ENCODE measurements at places on chromosomes 3 and 15.

DNA sequence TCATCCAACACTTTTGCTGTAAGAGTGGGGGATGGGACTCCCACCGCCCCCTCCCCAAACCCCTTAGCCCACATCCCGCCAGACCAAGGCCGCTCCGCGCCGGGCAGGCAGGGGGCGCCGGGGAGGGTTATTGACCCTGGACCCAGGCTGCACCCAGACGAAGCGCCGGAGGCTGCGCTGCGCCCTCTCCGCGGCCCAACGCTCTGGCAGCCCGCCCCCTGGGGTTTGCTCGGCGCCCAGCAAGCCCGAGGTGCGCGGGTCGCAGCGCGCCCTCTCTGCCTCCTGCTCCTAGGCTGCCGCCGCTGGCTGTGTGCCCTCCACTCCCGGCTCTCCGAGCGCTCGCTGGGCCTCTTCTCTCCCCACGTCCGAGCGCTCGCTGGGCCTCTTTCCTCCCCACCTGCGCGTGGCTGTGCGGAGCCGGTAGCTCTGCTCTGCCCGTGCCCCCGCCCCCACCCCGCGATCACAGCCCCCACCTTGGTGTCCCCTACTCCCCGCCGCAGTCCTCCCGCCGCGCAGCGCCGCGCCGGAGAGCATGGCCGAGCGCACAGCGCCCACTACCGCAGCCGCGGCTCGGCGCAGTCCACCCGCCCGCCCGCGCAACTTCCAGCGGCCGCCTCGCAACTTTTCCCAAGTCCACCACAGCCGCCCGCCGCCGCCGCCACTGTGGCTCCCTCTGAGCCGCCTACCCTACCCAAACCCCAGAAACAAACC, 1.2 kb downstream of the MECOM start:
- DNase-seq = peak; percentile 56

GRCh38 chr3:99767291-99767690, 50.4 kb upstream of the CMSS1 start:
- DNase-seq = no peak

GRCh38 chr3:17645074-17645698, 97.2 kb downstream of the TBC1D5 start:
- peak; percentile 86 for DNase-seq

- DNase-seq = peak; percentile 73
Observed at GRCh38 chr15:42137461-42138261, 18.8 kb downstream of the PLA2G4F start.

- no peak for DNase-seq
Observed at GRCh38 chr3:174332391-174332790, 526.7 kb upstream of the NAALADL2 start.

DNA sequence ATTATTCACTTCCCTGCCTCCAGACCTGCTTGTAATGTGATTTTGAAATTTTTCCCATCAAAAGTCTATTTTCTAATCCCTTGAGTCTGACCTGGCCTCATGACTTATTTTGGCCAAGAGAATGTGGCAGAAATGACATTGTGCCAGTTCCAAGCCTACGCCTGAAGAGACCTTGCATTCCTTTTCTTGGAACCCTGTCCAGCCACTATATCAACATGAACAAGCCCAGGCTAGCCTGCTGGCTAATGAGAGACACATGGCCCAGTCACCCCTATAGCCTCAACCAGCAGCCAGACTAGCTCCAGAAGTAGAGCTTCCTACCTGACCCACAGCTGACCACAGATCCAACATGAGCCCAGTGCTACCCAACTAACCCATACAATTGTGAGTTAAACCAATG, 121.1 kb upstream of the ACP3 start:
- no peak for DNase-seq

- no peak for DNase-seq
Observed at GRCh38 chr3:74420538-74421124, 193.8 kb downstream of the CNTN3 start.

- no peak for DNase-seq
Observed at GRCh38 chr15:25763954-25764353, 99.2 kb downstream of the ATP10A start.

DNA sequence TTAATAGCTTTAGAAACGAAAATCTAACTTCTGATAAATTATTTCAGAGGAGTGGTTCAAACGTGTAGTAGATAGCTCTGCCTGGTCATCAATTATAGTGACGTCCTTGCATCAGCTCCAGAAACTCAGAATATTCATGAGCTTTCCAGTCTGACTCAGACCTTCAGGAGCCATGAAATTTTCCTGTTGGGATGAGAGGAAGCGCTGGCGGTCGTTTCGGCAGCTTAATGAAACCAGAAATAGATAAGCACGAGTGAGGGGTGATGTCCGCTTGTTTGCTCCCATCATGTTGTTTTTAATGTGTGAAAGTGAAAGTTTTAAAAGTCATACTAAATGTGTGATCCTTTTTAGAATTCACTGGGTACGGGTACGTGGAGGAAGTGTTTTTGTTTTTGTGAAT, 141.1 kb downstream of the PGPEP1L start:
- peak; percentile 62 for DNase-seq

DNA sequence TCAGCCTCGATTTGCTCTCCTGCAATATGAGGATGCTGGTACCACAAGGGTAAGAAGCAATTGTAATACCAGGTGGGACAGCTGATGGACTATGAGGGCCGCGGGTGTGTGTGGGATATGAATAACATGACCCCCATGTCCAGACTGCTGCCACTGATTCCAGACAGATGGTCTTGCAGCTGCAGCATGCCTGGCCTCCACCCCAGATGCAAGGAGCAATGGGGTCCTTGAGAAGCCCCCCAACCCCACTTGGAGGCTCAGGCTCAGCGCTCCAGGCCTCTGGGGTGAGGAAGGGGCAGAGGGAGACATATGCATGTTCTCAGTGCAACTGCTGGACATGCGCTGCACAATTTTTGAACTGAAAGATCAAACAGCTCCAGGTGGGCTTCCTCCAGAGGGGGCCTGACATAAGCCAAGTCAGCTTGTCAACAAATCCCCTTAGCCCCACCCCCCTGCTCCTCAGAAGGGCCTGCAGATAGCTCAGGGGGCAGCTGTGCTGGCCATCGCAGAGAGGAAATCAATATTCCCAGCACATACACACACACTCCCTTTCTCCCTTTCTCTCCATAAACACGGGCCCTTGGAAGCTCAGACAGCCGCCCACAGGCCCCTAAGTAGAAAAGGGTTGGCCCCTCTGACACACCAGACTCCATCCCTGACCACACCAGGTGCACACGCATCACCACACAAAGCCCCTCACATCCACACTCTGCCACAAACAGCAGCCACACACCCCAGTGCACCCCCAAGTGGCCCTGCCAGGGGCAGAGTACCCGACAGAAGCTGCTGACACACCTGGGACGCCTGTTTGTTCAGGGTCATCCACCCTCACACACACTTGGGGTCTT, 107.0 kb downstream of the IQSEC1 start:
- no peak for DNase-seq

DNA sequence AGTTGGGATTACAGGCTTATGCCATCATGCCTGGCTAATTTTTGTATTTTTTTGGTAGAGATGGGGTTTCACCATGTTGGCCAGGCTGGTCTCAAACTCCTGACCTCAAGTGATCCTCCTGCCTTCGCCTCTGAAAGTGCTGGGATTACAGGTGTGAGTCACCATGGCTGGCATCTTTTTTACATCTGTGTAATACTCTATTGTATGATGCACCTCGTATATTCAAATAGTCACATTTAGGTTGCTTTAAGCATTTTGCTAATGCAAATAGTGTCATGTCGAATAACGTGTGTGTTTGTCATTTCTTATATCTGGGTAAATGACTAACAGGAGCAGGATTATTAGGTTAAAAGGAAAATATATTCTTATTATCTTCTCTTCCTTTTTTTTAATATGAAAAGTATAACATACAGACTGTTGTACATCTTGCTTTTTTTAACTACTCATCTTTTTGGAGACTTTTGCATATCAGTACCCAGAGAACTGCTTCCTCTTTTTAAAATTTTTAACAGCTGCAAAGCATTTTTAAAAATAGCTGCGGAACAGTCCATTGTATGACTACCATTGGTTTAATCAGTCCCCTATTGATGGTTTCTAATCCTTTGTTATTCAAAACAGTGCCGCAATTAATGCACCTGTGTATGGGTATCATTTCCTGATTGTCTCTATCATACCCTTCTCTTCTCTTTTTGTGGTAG, 13.4 kb downstream of the SCAMP5 start:
- no peak for DNase-seq

GRCh38 chr15:38398134-38398533, 55.8 kb upstream of the FAM98B start:
- DNase-seq = peak; percentile 94

DNA sequence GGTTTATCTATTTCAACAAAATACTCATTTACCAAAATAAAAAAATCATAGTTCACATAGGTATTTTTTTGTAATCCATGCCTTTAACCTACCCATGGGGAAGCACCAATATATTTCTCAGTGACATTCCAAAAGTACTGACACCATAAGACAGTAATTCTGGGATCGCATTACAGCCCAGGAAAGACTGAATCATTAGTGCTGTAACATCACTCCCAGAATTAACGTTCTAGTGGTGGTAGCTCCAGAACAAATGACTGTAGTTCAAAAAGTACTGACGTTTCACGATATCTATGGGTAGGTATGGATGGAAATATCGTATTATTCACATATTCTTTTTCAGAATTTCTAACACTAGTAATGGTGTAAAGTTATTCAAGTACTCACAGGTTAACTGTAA, 54.3 kb upstream of the NEK10 start:
- peak; percentile 83 for DNase-seq

- DNase-seq = peak; percentile 73
Observed at GRCh38 chr3:153026026-153026425, 136.0 kb upstream of the RAP2B start.

DNA sequence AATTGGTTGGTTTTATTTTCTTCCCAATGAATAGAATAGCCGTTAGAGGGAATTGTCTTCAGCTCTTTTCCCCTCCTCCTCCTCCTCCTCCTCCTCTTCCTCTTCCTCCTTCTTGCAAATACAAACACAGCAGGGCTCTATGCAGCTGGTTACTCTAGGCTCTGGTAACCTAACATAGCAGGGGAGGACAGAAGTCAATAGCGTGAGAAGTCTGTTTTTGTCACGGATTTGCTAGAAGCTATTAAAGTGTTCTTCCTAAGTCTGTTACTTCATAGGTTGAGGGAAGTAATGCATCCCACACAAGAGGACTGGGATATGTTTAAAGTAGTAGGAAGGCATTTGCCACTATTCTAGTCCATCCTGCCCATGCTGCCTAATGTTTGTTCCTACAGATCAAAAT, 374.7 kb upstream of the TPRG1 start:
- peak; percentile 41 for DNase-seq

DNA sequence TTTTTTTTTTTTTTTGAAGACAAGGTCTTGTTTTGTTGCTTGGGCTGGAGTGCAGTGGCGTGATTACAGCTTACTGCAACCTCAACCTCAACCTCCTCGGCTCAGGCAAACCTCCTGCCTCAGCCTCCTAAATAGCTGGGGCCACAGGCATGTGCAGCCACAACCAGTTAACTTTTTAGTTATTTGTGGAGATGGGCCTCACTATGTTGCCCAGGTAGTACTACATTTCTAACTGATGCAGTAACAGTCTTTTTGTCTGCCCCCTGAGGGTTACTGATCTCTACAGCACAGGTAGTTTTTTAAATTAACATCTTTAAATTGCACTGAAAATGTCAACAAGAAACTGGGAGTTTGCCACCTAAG, 3.4 kb upstream of the LMLN start:
- DNase-seq = no peak

GRCh38 chr15:90465930-90466567, 63.7 kb upstream of the CRTC3 start:
- peak; percentile 63 for DNase-seq

- DNase-seq = no peak
Observed at GRCh38 chr15:71755092-71755970, 55.0 kb upstream of the NR2E3 start.

GRCh38 chr15:83413054-83413719, 34.0 kb upstream of the SH3GL3 start:
- DNase-seq = no peak

DNA sequence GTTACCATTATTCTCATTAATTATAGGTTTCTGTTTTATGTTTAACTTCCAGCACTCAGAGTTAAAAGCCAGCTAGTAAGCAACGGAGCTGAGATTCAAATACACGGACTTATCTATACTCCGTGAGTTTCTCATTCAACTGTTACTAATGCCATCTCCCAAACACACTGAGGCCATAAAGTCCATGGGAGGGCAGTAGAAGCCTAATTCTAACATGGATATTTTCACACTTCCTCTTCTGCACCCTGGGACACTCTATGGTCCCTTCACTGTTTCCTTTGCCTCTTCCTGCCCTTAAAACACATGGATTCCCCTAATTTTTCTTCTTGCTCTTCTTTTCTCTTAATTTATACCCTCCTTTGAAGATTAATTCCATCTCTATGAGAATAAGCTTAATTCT, 245.0 kb downstream of the KLF13 start:
- DNase-seq = no peak

- DNase-seq = peak; percentile 19
Observed at GRCh38 chr15:73270366-73271097, 98.2 kb downstream of the HCN4 start.

- DNase-seq = no peak
Observed at GRCh38 chr15:75591655-75592364, 12.7 kb upstream of the PTPN9 start.

DNA sequence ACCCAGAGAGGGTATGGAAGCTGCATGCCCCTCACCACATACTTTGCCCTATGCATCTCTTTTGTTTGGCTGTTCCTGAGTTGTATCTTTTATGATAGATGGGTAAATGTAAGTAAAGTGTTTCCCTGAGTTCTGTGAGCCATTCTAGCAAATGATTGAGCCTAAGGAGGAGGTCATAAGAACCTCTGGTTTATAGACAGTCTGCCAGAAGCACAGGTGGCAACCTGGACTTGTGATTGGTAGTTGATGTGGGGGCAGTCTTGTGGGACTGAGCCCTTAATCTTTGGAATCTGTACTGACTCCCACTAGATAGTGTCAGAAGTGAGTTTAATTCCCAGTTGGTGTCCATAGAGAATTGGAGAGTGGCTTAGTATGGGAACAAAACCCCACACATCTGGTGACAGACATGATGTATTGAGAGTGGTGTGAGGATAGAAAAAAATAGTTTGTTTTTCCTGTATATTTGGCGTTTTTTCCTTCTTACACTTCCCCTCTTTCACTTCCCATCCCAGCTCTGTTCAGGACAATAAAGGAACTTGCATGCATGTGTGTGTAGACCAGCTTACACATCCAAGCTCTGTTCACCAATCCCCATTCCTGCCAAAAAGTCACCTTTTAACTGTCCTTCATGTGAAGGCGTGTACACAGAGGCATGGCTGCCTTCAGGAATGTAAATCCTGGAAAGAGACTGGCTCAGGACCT, 38.1 kb upstream of the SPPL2A start:
- no peak for DNase-seq

GRCh38 chr15:51780636-51781035, 29.2 kb downstream of the TMOD2 start:
- peak; percentile 30 for DNase-seq

- no peak for DNase-seq
Observed at GRCh38 chr3:184311633-184312032, 2.8 kb upstream of the EIF4G1 start.

- DNase-seq = no peak
Observed at GRCh38 chr3:194107107-194107506, 28.8 kb upstream of the HES1 start.

GRCh38 chr3:169238562-169238961, 424.9 kb downstream of the MECOM start:
- DNase-seq = no peak
